Cortex of kidney (tissue), 1 donor: ENCODE measurements at places on chromosomes 3 and 15.

GRCh38 chr3:13347390-13347950 is 72.7 kb downstream of the NUP210 start:
- DNase-seq, result no peak

GRCh38 chr3:156742401-156742800 is 68.0 kb downstream of the TIPARP start:
- DNase-seq, result no peak

DNA sequence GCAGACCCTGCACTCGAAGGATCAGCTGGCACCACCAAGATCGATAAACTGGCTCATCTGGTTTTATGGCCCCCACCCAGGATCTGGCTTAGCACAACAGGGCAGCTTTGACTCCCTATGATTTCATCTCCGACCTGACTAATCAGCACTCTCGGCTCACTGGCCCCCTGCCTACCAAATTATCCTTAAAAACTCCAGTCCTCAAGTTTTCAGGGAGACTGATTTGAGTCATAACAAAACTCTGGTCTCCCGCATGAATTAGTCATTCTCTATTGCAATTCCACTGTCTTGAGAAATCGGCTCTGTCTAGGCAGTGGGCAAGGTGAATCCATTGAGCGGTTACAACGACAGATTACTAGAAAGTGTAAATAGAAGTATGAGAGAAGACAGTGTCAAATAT is 521.9 kb upstream of the RGMA start:
- DNase-seq, result no peak

DNA sequence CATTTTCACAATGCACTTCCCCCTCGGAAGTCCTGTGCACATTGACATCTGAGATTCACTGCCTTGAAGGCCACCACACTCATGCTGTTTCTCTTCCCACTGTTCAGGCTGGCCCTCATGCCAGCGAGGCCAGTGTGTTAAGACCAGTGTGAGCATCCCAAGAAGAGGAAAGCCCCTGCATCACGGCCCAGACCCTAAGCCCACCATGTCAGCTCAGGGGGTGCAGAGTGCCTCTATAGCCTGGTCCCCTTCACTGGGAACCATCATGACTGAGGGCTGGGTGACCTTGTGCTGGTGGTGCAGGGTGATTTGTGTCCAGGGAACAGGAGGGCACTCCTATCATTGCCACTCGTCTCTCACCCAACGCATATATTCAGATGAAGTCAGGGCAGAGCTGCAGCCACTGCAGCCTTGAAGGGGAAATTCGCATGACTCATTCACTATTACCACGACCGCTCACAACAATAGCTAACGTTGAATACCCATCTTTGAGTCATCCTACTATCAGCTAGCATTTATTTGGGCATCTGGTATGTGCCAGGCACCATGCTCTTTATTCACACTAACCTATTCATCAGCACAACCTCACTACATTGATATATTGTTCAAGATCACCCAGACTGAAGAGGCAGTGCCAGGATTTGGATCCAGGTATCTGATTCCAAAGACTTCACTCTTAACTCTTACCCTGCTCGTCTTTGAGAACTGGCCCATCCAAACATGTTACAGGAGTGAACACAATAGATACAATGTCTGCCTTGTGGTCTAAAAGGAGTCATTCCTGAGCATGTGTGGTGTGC is 58.8 kb upstream of the SLC6A11 start:
- no peak for DNase-seq

DNA sequence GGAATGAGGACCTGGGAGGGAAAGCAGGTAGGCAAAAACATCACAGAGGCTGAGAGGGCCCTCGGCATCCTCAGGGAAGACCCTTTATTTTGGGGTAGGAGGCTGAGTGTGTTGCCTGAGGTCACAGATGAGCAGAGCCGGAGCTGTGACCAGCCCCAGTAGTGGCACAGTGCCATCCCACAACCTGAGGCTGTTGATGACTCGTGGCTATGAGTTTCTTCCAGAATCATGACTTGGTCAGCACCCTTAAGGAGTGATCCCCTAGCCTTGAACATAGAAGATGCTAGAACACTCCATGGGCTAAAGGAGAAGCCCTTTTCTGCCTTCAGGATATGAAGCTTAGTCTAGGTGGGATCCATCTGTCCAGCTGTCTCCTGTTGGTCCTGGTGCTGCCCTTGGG is 19.5 kb upstream of the CXCR6 start:
- no peak for DNase-seq

- no peak for DNase-seq
Measured at GRCh38 chr3:100402891-100403290, 1.6 kb downstream of the LNP1 start.

GRCh38 chr15:29554531-29554930 is 267.7 kb downstream of the TJP1 start:
- no peak for DNase-seq

DNA sequence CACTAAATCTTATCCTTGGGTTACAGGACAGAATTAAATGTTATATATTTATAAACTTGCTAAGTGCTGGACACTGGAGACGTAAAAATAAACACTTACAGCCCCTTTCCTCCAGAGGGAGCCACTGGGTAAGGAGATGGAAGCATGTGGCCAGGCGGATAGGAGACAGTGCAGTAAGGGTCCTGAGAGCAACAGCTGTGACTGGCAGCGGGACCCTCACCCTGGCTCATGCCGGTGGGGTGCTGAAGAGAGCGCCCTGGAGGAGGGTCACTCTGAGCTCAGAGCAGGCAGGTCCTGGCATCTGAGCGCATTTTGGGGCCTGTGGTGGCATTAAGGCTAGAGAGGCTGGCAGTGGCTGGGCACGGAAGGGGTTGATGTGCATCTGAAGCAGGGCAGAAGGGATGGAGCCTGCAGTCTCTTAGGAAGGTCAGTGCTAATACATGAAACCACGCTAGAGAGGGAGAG is 16.0 kb downstream of the SEC61A1 start:
- DNase-seq, result no peak

- no peak for DNase-seq
Measured at GRCh38 chr15:43440721-43441281, 52.2 kb downstream of the TP53BP1 start.

DNA sequence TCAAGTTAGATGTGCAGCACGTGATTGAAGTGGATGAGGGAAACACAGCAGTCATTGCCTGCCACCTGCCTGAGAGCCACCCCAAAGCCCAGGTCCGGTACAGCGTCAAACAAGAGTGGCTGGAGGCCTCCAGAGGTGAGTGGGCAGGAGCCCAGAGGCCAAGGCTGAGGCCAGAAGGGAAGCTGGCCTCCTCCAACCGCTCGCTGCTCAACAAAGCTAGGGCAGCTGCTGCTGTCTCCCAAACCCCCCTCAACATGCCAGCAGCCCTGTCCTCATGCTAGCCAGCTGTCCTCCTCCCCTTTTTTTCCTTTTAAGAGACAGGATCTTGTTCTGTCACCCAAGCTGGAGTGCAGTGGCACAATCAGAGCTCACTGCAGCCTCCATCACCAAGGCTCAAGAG is 57.0 kb downstream of the BOC start:
- no peak for DNase-seq

DNA sequence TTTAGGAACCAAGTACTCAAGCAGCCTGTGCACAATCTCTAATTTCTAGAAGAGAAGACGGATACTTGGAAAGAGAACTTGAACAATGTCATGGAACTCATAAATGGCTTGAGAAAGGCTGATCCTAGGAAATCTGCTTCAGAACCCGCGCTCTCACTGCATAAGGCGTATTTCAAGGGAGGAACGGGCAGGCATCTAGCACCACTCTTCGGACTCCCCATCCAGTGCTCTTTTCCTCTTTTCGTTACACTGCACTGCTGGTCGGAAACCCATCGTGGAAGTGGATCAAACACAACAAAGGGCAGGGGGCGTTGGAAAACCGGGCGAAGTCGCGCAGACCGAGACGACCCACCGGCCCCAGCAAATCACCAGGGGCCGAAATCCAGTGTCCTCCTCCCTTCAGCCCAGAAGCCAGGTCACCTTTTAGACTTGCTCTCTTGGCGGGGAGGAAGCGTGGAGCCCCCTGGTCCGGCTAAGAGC is 539 bp upstream of the TLNRD1 start:
- DNase-seq, result no peak

- no peak for DNase-seq
Measured at GRCh38 chr15:78454992-78455391, 17.0 kb downstream of the IREB2 start.

GRCh38 chr3:168546707-168547106 is 451.0 kb upstream of the GOLIM4 start:
- no peak for DNase-seq

DNA sequence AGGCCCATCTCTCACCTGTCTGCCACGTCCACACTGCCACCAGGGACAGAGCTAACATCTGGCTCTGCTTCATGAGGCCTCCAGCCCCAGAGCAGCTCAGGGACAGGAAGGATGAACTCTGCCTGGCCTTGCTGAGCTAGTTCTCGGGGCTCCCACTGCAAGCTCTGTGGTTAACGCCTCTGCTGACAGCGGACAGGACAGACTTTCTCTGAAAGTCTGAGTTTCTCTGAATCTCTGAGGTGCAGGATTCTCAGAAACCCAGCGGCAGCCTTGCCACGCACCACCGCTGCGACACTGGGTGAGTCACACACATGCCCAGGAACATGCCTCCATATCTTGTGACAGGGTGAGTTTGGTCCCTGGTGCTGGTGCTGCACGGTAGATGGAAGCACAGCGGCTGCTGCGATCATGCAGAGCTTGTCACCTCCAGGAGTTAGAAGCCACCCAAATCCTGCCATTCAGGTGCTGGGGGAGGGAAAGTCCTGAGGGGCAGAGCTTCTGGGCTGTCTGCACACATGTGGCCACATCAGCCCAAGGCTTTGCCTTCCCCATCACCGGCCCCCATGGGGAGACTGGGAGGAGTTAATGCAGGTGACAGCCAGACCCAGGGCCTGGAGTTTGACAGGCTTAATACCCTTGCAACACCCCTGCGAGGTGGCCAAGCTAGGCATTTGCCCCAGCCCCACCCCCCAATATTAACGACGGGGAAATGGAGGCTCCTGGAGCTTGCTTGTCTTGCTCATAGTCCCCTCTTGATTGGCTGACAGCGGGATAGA is 267.0 kb downstream of the PLCL2 start:
- DNase-seq, result no peak

DNA sequence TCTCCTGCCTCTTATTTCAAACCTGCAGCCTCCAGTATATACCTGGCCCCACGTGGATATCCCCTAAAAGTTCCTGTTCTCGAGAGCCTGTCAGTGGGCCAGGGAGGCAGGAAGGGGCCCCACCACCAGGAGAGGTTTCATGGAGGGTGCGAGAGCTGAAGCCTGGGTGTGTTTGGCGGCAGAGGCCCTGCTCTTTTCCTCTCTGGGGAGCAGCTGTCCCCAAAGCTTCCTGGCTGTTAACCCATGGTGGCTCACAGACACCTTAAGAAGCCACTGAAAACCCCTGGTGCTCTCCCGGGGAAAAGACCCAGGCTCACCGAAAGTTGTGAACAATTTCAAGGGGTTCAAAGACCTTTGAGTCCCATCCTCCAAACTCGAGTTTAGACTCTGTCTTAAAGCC is 1.1 kb downstream of the PRRT3 start:
- DNase-seq, result no peak
